HTR-8/SVneo (cell line): ENCODE measurements at places on chromosomes 6 and 20.

GRCh38 chr6:98384801-98385200 is 449.6 kb upstream of the POU3F2 start:
- DNase-seq: no peak

DNA sequence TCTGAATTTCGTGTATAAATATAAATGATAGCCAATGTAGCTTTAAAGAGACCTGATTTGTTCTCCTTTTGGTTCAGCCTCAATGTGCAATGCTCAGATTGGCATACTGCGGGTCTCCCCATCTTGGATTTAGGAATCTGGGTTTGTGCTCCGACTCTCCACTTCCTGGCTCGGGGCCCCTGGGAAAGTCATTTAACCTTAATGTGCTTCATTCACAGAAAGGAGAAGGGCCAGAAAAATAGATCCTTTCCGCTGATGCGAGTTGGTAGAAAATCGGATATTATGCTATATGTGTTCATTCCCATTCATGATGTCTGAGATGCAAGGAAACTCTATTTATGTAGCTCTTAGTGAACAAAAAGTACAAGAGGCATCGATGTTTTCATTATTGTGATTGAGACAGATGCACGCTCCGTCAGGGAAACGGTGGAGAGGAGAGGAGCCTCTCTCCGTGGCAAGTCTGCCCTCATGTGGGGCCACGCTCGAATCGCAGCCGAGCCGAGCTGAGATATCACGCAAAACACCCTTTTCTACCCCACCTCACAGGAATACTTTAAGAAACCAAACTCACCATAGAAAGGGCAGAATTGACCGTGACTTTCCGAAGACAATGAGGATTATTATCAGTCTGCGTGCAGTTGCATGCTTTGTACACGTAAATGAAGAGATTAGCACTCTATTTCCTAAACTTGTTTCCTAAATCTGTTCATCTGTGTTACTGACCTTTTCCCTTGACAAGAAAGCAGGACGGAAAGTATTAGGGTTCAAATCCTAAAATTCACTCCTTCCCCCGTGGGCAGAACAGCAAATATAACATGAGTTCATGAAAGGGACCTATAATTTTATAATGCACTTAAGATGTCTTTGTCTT is 136.6 kb downstream of the COL9A1 start:
- peak; percentile 29 for DNase-seq

DNA sequence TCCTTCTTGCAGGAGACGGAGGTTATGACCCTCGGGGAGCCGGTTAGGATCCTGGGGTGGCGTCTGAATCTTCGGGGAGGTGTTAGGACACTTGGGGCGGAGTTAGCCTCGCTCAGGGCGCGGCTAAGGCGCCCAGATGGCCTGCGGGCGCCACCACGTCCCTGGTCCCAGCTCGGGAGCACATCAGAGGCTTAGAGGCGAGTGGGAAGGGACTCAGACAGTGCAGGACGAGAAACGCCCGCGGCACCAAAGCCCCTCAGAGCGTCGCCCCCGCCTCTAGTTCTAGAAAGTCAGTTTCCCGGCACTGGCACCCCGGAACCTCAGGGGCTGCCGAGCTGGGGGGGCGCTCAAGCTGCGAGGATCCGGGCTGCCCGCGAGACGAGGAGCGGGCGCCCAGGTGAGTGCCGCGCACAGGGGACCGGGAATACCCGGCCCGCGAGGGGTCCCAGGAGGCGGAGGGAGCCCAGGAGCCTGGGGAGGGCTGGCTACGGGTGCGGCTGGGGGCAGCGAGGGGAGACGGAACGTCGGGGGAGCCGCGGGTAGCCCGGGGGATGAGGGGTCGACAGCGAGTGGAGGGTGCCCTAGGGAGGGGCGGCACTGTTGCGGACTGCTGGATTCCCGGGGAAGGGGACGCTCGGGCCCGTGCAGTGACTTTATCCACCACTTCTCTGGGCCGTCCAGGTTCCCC is at the start of gene HCK:
Gene HCK (plus strand): TSS at position 153 of the 688 bp plus-strand sequence.
- no peak for DNase-seq

GRCh38 chr6:164151161-164152120 is 736.9 kb downstream of the QKI start:
- no peak for DNase-seq

- DNase-seq: no peak
These were observed 29.1 kb downstream of the SHLD1 start for GRCh38 chr20:5779071-5779900.

DNA sequence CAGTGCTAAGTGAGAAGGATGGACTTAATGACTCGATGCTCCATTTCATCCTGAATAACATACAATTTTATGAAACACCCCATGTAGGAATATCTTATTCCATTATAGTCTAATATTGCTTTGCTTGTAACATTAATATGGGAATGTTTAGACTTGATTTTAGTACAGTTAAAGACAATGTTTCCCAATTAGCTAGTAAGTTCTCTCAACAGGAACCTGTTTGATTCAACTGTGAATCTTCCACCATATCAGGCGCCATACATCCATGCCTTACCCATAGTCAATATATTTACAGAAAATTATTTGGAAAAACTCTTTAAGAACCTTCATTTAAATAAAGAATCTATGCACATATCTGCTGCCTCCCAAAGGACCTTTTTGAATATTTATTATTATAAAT is 3.3 kb downstream of the NDRG3 start:
- no peak for DNase-seq

DNA sequence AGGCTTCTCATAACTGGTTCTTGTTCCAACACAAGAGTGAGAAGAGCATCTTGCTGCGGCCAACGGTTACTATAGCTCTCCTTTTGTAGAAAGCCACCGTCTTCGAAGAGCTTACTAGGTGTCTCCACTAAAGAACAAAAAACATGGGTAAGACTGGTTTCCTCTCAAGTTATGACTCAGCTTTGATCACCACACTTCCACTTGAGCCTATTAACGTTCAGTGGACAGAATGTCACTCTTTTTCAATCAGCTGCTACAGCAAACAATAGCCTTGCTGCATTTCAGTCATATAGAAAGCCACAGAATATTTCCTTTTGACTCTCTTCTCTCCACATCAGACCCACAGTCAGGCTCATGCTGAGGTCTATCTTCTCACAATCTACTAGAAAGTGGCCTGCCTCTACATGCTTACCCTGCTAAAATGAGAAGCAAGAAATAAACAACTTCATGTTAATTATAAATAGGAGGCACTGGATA is 243.5 kb upstream of the PREP start:
- DNase-seq: no peak

- no peak for DNase-seq
These were observed 53.8 kb downstream of the SLC35F1 start for GRCh38 chr6:117960877-117961276.

- DNase-seq: no peak
These were observed 91.5 kb upstream of the THBS2 start for GRCh38 chr6:169345146-169345545.

DNA sequence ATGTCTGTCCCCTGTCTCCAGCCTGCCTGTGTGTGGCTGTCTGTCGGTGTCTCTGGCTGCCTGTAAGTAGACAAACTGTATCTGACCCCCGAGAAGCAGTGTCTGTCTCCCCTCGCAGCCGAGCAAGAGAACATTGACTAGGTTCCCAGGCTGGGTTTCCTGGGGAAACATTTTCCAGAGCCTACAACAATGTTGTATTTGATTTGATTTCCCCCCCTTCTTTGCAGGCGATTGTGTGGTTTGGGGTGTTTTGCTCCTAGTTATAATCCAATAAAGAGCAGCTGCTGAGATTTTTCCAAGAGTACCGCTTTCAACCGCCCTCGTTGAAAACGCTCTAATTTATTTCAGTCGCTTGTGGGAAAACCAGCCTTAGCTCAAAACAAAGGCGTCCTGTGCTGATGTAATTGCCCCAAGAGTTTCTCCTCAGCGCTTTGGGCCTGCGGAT is 92.6 kb downstream of the CDC5L start:
- DNase-seq: no peak

- DNase-seq: no peak
These were observed 243.7 kb downstream of the UTRN start for GRCh38 chr6:144528743-144529425.

DNA sequence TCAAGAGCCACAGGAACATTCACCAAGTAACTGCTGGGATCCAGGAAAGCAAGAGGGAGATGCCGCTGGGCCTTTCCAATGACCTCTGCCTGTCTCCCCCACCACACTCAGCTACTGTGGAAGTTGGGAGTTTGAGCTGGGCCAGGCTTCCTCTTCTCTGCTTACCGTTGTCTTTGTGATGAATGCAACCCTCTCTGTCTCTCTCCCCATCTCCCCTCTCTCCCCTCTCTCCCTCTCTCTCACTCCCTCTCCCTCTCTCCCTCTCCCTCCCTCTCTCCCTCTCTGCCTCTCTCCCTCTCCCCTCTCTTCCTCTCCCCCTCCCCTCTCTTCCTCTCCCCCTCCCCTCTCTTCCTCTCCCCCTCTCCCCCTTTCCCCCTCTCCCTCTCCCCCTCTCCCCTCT is 54.8 kb downstream of the EDN3 start:
- DNase-seq: no peak

- no peak for DNase-seq
These were observed 138.4 kb upstream of the STXBP5 start for GRCh38 chr6:147065786-147066185.

GRCh38 chr6:3226481-3227362 is 731 bp downstream of the TUBB2B start:
- no peak for DNase-seq

DNA sequence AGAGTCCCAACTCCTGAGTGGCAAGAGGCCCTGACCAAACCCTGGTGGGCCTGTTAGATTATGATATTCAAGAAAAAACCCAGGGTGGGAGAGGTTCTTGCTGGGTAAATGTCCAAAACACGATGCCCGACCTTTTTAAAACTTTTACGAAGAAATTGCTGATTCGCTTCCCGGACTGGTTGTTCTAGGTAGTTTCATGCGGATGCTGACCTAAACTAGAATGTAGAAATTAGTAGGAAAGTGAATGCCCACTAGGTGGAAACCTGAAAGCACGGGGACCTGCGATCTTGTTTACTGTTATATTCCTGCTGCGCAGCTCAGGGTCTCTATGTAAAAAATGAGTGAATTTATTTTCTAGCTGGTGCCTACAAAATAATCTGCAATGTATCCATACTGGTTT is 2.3 kb downstream of the RAE1 start:
- no peak for DNase-seq

GRCh38 chr6:155628306-155628705 is 172.7 kb upstream of the NOX3 start:
- DNase-seq: no peak

DNA sequence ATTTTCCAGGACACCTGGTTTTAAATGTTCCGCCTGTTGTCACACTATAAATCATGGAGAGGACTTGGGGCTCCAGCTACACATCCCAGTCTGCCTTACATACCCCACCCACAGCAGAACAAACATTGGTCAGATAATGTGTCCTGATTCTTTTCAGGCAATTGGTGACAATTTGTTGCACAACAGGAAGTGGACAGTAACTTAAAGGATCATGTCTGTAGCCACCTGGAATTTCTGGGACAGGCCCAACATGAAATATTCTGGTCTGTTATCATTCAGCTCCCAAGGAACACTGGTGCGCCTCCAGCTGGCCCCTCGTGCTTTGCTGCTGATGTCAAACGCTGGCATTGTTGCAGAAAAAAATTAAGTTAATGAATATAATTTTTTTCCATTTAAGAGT is 117.2 kb downstream of the SOBP start:
- DNase-seq: no peak

DNA sequence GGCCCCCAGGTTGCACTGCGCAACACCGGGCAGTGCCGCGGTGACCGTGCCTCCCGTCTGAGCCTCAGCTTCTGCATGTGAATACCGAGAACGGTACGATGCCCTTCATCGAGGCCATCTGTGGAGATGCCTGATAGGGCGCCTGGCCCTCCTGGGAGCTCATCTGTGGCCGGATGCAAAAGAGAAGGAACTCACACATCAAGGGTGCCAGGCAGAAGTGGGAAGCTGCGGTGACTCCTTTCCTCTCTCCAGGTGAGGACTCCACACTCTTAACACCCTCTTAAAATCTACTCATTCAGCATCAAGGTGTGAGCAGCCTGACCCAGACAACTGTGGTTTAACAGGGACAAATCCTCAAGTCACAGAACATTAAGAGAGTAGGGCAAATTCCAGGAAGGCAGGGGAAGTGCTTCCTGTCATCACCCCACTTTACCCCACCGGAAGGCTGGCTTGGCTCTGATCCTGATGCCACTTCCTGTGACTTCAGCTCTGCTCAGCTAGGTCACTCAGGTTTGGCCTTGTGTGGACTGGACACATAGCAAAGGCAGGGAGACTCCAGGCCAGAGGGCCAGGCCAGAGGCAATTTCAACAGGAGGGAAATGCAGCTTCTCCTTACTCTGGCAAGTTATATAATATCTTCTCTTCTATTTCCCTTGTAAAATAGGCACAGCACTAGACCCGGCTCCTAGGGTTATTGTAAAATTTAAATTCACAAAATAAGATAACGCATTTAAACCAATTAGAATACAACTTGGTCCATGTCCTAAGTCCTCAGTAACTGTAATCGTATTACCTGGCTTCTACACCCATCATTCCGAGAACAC is 69.4 kb downstream of the CPNE5 start:
- peak; percentile 55 for DNase-seq

- no peak for DNase-seq
These were observed 28.5 kb downstream of the SLC35D3 start for GRCh38 chr6:136950436-136951126.

- DNase-seq: no peak
These were observed 178.4 kb downstream of the NRN1 start for GRCh38 chr6:5828296-5828695.

GRCh38 chr6:2190661-2191389 is 54.6 kb downstream of the GMDS start:
- DNase-seq: no peak

GRCh38 chr6:167093922-167094432 is 28.9 kb upstream of the CCR6 start:
- DNase-seq: no peak

- no peak for DNase-seq
These were observed 6.1 kb upstream of the JARID2 start for GRCh38 chr6:15239616-15240364.

GRCh38 chr6:23170049-23170448 is 600.7 kb downstream of the HDGFL1 start:
- no peak for DNase-seq

DNA sequence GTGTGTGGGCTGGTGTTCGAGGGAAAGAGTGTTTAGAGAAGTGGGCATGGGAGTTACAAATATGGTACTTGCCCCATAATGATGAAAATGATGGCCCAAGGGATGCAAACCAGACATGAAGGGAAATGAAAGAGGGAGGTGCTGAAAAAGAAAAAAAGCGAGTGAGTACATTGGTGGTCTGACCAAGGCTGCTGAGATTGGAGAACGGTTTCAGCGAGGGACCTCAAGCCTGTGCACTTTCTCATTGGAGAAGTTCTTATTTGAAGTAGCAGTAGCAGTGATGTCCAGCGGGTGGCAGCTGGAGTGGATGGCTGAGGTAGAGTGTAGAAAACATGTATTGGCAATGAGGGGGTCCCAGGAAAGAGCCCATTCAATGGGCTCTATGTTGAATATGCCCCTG is 54.8 kb downstream of the TNFAIP3 start:
- no peak for DNase-seq

- DNase-seq: no peak
These were observed 3.1 kb downstream of the CD93 start for GRCh38 chr20:23082846-23083552.

GRCh38 chr6:85361643-85362014 is 88.3 kb upstream of the NT5E start:
- DNase-seq: no peak
